Camera-type eye (tissue), 1 donor: ENCODE measurements at places on chromosomes 4 and X. TPM values are rescaled to one million over a fixed set of nuclear protein-coding genes. Genes with fewer than 3 reads are reported as not detected.

Gene DSPP
- total RNA-seq: 0.05 TPM

Gene MAGEA8
- not detected for total RNA-seq

Gene PAGE4
- total RNA-seq: not detected

Gene KCNIP4
- total RNA-seq: 16.3 TPM
